ENCODE measurements at places on chromosomes 1 and 21.

GRCh38 chr1:98732985-98733781, 71.7 kb downstream of the SNX7 start:
- DNase-seq, result no peak

DNA sequence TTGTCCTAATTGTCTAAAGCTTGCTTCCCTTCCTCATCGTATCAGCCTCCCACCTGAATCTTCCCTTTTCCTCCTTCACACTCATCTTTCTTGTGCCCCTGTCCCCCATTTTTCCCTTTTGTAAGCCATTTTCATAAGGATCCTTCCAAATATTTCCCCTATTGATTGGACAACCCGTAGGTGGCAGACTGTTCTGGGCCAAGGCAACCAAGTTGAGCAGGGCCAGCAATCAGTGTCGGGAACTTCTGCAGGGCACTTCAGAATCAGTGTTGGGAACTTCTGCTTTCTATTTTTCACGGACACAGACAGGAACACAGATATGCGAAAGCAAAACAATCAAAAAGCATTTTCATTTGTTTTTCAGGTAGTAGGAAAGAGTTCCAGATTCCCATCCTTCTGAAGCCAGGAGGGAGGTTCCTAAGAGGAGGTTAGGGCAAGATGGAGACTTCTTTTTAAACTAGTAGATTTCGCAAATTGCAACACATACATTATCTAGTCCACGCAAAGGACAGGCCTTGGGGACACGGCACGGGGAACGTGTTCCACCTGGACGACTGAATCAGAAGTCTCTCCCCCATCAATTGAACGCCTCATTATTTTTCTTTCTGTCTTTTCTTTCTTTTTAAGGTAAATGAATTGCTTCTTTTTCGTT, 691 bp upstream of the MPZL1 start:
- peak; percentile 60 for DNase-seq

DNA sequence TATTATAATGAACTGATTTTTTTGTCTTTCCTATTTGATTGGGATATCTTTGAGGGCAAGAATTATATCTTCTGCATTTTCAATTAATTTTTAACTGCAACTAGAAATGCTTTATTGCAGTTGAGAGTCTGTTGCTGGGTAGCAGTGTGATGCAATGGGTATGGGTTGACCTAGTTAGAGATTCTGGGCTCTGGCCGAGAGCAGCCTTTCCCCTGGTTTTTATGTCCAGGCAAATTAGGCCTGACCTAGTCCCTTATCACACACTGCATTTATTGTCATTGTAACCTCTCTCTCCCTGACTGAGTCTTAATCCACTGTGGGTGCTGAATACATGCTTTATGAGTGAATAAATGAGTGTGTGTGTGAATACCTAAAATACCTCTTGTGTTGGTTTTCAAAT, 206.4 kb upstream of the PTGFR start:
- peak; percentile 47 for DNase-seq

DNA sequence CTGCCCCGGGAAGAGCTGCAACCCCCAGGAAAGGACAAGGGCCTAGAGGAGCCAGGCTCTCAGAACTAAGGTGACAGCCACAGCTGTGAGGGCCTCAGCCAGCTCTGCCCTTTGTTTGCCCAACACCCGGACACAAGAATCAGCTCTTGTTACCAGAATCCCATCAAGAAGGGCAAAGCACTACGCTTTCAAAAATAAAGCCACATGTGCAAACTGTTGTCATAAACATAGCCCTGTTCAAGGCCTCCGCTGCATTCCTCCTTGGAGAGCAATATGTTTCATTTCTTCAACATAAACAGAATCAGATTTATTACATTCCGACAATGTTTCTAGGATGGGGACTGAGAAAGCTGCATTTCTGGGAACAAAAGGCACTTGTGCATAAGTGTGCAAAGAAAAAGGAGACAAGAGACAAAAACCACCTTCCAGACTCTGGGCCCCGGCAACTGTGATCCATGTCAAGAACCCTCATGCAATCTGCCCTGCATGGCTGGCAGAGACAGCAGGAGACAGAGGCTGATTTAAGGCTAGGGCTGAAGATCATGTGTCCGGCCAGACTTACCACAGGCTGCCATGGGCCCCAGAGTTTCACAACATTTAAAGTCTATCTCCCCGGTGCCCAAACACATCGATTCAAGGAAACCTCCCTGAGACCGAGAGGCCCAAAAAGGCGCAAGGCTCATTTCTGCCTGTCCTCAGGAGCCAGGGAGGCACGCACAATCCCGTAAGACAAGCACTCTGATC, 71.0 kb downstream of the SSBP3 start:
- peak; percentile 52 for DNase-seq

DNA sequence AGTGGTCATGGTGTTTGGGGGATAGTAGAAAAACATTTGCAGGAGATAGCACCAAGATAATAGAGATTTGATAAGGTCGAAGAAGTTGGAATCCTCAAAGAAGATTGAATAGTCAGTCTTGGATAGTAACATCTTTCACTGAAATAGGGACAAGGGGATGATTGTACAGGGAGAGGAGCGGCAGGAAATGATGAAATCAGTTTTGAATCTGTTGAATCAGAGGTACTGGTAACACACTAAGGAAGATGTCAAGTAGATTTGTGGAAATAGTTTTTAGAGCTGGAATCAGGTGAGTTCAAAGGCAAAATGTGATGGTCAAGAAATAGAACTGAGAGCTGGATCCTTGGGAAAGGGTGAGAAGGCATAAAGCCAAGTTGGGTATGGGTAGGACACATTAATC, 26.5 kb downstream of the CAP1 start:
- no peak for DNase-seq

DNA sequence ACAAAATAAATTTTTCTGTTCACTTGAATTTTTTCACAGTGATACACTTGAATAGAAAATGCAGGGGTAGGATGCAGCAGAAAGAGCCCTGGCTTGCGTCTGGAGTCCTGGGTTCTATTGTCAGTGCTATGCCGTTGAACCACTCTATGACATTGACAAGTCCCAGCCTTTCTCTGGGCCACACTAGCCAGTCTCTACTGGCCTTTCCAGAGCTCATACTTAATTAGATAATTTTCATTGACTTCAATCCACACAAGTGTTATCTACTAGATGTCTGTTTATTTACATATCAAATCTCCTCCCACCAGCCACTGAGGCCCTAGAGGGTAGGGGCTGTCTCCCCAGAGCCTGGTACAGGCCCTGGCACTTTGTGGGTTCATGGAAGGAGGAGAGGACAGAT, 15.5 kb upstream of the CELA3B start:
- DNase-seq, result no peak

DNA sequence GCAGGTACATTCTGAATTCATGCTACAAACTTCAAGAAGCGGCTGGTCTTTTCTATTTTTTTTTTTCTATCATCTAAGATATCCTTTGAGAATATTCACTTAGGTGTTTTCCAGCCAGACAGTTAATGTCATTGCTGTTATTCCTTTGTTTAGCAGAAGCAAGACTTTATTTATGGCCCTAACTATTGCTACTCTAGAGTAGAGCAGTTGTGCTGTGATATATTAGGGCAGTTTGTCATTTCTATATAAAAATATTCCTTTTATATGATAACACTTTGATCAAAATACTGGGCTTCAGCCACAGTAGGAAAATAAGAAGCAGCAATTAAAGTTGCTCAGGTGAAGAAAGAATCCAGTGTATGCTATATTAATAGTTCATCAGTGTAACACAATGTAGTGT, 959.3 kb downstream of the NCAM2 start:
- no peak for DNase-seq

DNA sequence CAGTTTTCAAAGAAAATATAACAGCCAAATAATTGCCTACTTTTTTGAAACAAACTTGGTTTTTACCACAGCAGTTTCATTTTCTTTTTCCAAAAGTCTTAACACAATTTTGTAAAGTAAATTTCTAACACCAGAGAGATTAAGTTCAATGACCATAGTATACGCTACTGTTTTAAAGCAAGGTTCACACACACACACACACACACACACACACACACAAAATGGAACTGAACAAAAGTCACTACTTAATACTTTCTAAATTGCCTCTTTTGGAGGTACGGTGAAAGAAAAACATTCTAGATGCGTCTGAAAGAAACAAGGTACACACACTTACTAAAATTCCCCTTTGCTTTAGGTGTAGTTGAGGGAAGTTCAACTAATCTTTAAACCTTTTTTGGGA, 30.1 kb downstream of the C21orf91 start:
- DNase-seq, result no peak

DNA sequence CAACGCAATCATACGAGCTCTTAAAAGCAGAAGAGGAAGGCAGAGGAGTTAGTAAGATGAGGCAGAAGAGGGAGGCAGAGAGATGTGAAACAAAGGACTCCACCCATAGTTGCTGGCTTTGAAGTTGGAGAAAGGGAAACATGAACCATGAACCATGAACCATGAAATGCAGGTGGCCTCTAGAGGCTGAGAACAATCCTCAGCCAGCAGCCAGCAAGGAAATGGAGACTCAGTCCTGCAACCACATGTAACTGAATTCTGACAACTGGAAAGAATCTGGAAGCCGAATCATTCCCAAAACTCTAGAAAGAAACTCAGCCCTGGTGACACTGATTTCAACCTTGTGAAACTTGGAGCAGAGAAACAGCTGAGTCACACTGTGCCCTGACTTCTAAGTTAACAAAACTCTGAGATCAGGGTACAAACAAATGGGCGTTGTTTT, 10.1 kb downstream of the DIPK1A start:
- peak; percentile 71 for DNase-seq

DNA sequence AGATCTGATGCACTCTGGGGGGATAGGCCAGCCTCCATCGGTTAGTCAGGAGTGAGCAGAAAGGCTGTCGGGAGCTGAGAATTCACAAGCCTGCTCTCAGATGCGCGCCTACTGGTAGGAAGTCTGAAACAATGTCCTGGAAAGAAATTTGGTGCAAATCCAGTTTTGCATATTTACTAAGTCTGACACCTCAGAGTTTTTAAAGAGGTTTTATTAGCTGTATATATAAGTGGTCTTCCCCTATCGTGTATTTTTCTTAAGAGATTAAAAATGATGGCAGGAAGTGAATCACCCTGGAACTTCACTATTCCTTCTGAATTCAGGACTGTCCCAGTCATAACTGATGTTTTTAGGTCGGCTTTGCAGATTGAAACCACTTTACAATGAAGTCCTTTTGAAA, 99.8 kb upstream of the C1orf105 start:
- DNase-seq, result peak; percentile 39

All from AG08395 (cell line).